ENCODE measurements at places on chromosomes 4 and X.

DNA sequence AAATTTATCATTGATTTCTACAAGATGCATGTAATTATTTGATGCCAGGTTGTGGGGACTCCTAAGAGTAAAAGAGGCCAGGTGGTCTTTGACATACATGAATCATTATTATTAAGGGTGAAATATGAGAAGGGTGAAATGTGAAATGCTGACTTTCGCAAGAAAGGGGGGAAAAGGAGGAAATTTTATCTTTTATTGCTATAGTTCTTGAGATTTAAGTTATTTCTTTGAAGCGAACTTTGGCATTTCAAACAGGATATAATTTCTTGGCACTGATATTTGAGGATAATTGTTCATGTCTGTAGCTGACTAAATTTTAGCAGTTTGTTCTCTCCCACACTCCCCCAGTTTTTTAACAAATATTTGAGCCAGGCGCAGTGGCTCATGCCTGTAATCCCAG is 80.1 kb downstream of the TMEM131L start:
- no peak for DNase-seq

- no peak for DNase-seq
These were observed 16.9 kb upstream of the ARMCX2 start for GRCh38 chrX:101676571-101676970.

- peak; percentile 55 for DNase-seq
These were observed 309.9 kb downstream of the ARAP2 start for GRCh38 chr4:35934320-35934981.

- DNase-seq: peak; percentile 89
These were observed 290.1 kb upstream of the PCDH7 start for GRCh38 chr4:30429813-30430761.

GRCh38 chr4:172177382-172177781 is 364.2 kb downstream of the GALNTL6 start:
- no peak for DNase-seq

DNA sequence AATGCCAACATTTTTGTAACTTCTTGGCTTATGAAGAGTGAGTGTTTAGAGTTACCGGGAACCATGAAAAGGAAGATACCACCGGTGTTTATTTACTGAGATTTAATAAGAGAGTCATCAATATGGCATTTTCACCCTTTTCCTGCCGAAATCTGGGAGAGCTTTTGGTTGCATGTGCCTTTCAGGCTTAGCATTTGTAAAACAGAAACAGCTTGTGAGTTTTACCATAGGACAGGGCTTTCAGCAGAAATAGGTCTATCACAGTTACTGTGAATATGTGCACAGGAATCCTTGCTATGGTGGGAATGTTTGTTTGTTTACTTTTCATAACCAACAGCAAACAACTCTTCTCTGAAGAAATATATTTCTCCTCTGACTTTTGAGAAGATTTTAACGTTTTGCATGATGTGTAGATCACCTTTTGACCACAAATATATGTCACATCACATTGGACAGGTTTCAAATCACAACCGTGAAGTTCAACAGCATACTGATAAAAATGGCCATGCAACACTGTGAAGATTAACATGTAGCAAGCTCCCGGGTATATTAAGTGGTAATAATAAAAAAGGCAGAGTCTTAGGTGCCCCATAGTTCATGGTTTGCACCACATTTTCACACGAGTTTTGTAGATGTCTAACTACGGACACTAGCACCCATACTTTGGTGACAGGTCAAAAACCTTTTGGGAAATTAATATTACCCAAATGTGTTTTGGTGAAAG is 21.3 kb downstream of the ARHGAP24 start:
- DNase-seq: no peak

- DNase-seq: no peak
These were observed 8.8 kb downstream of the TMEM255A start for GRCh38 chrX:120302434-120302833.

GRCh38 chrX:153551135-153551534 is 33.7 kb downstream of the ATP2B3 start:
- no peak for DNase-seq

DNA sequence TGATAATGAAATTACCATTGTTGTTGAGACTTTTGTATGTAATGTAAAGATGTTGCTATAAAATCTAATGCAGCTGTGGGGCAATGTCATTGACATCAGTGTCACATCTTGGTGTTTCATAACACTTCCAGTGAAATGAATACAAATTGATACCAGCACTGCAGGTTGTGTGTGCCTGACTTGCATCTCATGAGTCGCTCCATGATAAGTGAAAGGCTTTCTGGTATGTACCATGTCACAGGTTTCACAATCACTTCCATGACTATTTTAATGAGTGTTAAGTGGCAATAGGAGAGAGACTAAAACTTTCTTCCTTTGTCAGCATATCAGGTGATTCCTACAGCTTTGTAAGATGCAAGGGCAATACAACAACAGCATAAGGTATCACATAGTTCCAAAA is 94.4 kb downstream of the ABCB7 start:
- no peak for DNase-seq

DNA sequence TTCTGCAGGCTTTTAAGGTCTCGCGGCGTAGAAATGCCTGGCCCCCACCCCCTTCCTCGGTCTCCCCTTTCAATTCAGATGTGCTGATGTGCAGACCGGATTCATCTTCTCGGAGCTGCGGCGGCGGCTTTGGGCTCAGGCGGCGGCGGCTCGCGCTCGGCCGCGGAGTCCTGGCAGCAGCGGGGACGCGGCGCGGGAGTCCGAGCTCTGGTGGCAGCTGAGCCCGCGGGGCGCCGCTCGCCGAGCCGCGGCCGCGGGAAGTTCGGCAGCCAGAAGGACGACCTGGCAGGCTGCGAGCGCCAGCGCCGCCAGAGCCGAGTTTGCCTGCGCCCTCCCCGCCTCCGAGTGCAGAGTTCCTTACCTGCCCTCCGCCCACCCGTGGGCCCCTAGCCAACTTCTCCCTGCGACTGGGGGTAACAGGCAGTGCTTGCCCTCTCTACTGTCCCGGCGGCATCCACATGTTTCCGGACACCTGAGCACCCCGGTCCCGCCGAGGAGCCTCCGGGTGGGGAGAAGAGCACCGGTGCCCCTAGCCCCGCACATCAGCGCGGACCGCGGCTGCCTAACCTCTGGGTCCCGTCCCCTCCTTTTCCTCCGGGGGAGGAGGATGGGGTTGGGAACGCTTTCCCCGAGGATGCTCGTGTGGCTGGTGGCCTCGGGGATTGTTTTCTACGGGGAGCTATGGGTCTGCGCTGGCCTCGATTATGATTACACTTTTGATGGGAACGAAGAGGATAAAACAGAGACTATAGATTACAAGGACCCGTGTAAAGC is 448 bp downstream of the TLL1 start:
- no peak for DNase-seq
